Gastrocnemius medialis (tissue), 4 donors: ENCODE measurements at places on chromosomes 4 and X. TPM values are rescaled to one million over a fixed set of nuclear protein-coding genes. Genes with fewer than 3 reads are reported as not detected.

DNA sequence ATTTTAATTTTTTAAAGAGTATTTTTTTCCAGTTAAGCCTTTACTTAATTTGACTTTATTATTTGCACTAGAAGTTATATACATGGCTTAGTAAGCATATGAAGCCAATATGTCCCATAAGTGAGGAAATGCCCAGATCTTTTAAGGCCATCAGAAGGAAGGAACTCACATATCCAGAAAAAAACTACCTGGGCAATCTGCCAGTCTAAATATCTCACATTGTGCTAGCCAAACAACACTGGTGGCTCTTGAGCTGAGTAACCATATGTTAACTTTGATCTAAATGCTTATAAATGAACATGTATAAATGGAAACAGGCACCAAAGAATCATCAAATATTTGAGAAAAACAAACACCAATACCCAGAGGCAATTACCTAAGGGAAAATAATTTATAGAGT, 138.6 kb upstream of the APOOL start:
- DNase-seq, result no peak

DNA sequence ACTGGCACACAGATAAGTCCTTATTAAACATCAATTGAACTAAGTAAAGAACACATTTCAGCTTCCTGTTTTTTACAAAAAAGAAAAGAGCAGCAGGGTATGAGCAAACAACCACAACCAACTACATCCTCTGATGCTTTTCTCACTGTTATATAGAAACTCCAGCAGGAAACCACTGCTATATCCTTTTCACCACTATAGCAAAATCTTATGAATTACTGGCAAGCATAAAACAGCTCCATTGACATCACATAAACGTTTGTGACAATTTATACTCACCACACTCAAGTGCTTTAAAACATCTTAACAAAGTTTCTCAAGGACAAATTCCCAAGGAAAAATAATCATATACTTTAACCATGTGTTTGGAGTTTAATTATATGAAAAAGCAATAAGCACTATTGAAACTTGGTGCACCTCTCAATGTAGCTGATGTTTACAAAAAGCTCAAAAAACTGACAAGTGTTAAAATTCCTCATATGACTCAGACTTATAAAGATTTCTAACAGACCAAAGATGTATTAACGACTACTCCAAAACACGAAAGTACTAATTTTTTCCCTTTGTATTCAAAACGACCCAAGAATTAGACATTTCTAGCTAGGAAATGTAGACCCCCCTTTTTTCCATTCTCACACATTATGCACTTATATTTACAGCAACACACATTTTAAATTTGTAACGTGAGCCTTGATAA, 12.9 kb downstream of the GPRIN3 start:
- DNase-seq, result no peak

- no peak for DNase-seq
Measured at GRCh38 chrX:15043538-15043937, 170.3 kb downstream of the MOSPD2 start.

GRCh38 chr4:123283371-123283895, 113.2 kb upstream of the SPRY1 start:
- no peak for DNase-seq

DNA sequence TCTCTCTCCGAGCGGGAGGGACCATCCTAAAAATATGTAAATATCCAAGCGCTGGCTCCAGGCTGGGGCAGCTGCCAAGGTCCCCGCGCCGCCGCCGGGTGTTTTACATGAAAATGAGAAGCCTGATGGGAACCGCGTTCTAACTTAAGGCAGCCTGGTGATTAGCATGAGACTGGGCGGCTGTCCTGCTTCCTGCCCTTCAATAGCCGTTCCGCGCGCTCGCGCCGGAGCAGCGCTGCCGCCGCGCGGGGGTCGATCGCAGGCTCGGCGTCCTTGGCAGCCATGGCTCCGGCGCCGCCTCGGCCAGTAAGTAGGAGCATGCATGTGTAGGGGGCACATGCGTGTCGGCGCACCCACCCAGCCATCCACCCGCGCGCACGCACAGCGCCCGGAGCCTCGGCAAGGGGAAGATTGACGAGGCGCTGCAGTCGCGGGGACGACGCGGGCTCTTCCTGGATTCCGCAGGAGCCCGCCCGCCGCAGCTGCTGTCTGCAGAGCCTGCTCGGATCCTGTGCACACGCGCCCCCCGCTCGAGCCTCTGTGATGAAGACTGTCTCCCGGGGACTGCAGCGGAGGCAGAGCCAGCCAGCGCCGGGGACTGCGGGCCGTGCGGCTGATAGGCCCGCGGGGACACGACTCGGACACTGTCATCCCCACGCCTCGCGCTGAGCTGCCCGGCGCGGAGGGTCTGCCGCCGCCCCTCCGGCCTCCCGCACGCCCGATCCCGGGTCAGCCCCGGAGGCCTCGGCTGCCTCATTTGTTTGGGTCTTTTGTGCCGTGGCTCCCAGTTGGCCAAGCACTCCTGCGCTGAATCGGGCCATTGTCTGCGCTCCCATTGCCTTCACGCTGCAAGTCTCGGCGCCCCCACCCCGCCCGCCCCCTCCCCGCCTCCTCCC, 734 bp downstream of the STOX2 start:
- peak; percentile 22 for DNase-seq

- DNase-seq, result no peak
Measured at GRCh38 chr4:11548597-11549082, 119.9 kb upstream of the HS3ST1 start.

DNA sequence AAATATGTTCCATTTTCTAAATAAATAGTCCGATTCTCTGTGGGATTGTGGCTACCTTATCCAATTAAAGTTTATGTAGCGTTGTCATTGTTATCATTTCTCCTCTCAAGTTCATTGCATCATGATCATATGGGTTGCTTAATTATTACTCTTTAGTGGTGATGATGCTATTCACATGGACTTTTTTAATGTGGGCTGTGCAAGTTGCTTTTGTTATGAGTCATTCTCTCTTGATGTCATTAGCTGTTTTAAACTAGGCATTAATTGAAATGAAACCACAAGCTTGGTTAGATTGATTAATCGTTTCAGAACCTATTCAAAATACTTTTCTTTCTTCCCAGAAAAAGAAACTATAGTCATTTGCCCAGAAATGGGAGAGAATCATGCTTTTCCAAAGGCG, 38.2 kb downstream of the NHS start:
- no peak for DNase-seq

GRCh38 chr4:56414135-56414670, 21.2 kb downstream of the PPAT start:
- DNase-seq, result no peak

GRCh38 chr4:69124941-69125340, 28.7 kb downstream of the UGT2B7 start:
- DNase-seq, result no peak

DNA sequence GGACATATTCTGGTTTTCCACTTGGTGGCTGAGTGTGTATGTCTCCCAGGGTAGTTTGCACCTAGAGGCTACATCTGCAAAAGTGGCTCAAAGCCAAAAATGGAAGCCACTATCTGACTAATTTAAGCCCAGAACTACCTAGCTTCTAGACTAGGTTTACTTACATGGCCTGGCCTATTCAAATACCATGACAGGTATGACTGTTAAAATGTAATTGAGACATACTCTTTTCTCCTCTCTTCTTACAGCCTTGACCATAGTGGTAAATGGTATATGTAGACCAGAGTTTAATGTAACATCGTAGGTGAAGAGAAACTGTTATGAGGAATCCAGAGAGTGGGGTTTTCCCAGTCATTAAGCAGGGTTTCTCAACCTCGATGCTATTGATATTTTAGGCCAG, 2.6 kb upstream of the TRPC5 start:
- DNase-seq, result no peak

GRCh38 chr4:157911662-157912061, 261.2 kb downstream of the GASK1B start:
- DNase-seq, result no peak

- DNase-seq, result no peak
Measured at GRCh38 chr4:498328-498904, 540 bp downstream of the ZNF721 start.

- no peak for DNase-seq
Measured at GRCh38 chr4:14769993-14770392, 232.3 kb upstream of the CPEB2 start.

AMTN gene
- not detected for total RNA-seq

SYNPO2 gene
- 4,186 TPM for total RNA-seq

F11 gene
- not detected for total RNA-seq

CPZ gene
- total RNA-seq, result not detected

ZDHHC15 gene
- total RNA-seq, result 0.10 TPM

CXCL1 gene
- total RNA-seq, result not detected

NPY1R gene
- total RNA-seq, result 0.40 TPM
